GM03348 (cell line): ENCODE measurements at places on chromosomes 2 and 18.

DNA sequence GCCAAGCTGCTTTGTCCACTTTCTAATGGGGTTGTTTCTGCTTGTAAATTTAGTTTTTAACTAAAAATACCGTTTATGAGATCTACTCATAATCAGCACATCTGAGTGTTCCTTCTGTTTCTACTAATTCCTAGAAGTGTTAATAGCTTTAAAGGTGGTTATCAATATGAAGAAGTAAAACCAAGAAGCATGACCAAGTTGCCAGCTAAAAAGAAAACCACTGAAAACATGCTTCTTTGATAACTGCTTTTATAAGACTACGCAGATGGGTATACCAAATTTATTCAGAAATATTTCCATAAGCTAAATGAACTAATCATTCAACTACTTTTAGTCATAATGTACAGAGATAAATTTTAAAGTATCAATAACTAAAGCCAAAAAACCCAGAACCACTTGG is 101.8 kb downstream of the C2orf74 start:
- DNase-seq, result no peak

- DNase-seq, result no peak
Measured at GRCh38 chr2:30152385-30152784, 5.6 kb downstream of the YPEL5 start.

DNA sequence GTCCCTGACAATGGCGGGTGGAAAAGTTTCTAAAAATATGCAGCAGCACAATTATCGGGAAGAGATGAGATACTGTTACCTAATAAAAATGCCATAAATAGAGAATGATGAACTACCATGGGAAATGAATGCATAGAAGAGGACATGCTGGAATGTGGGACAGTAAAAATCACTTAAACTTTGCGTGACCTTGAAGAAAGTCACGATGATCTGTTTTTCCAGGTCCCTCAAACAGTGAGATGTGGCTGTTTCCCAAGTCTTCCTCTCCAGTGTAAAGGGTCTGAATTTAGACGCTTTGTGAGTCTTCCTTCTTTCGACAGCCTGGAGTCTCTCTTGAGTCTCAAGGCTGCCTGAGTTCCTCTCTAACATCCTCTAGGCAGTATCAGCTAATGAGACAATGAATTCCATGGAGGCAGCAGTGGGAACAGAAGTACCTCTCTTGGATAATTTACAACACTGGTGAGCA is 1.4 kb downstream of the CLUL1 start:
- no peak for DNase-seq

DNA sequence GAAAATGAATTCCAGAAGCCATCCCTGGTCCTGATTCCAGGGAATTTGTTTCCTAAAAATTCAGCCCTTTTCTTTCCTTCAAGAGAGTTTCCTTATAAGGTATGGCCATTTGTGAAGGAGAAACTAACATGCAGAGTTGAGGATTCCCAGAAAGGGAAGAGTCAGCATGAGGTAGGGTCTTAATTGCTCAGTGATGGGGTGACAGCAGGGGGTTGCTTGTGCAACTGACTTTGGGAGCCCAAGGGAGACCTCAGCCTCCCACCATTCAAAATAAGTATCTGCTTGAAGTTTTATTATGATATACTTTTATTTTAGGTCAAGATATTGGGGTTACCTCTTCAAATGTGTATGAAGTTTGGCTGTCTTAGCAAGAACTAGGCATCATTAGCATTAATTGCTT is 74.9 kb upstream of the CELF4 start:
- DNase-seq, result no peak

- peak; percentile 9 for DNase-seq
Measured at GRCh38 chr18:43661570-43661969, 384.3 kb upstream of the SYT4 start.

- DNase-seq, result no peak
Measured at GRCh38 chr2:44940049-44940494, 1.4 kb upstream of the SIX3 start.

- peak; percentile 66 for DNase-seq
Measured at GRCh38 chr2:40511661-40512213, 59.8 kb upstream of the SLC8A1 start.

- DNase-seq, result no peak
Measured at GRCh38 chr18:42480441-42480840, 525.4 kb downstream of the PIK3C3 start.

- no peak for DNase-seq
Measured at GRCh38 chr2:200814276-200814815, 2.6 kb downstream of the BZW1 start.

- no peak for DNase-seq
Measured at GRCh38 chr2:119112770-119113488, 45.6 kb downstream of the C1QL2 start.

- no peak for DNase-seq
Measured at GRCh38 chr2:57402755-57403154, 643.9 kb upstream of the VRK2 start.

DNA sequence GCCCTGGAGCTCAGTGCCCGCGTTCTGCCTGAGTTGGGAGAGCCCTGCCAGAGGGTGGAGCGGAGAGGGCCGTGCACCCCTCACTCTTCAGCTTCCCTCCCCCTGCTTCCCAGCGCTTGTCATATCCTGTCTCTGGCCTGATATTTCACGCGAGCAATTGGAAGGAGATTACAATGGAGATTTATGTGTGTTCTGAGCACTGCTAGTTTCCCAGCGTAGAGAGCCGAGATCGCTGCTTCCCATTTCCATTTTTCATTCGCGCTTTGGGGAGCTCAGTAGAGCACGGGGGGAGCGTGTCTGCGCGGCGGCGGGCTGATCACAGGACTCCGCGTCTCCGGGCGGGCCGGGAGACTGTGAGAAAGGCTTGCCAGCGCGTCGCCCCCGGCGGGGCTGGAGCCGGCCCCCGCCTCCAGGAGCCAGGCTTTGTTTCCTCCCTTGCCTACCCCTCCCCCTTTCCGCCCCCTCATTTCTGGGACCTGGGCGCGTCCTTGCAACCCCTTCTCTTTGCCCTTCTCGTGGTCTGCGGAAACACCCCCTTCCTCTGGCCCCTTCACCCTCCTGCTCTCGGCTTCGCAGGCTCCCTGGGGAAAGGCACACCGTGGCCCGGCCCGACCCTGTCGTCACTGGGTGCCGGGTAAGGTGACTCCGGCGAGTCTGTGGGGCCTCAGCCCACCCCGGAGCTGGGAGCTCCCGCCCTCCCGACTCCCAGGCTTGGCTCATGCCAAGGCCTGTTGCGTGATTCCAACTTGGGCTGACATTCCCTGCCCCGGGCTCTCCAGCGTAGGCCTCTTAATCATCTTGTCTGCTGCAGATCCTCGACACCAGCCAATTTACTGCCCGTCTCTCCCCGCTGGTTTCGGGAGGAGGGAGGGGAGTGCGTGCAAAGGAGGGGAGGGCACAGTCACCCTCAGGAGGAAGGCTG is 5.8 kb downstream of the DLX2 start:
- peak; percentile 78 for DNase-seq

GRCh38 chr2:42085706-42086487 is 38.1 kb downstream of the PKDCC start:
- no peak for DNase-seq

DNA sequence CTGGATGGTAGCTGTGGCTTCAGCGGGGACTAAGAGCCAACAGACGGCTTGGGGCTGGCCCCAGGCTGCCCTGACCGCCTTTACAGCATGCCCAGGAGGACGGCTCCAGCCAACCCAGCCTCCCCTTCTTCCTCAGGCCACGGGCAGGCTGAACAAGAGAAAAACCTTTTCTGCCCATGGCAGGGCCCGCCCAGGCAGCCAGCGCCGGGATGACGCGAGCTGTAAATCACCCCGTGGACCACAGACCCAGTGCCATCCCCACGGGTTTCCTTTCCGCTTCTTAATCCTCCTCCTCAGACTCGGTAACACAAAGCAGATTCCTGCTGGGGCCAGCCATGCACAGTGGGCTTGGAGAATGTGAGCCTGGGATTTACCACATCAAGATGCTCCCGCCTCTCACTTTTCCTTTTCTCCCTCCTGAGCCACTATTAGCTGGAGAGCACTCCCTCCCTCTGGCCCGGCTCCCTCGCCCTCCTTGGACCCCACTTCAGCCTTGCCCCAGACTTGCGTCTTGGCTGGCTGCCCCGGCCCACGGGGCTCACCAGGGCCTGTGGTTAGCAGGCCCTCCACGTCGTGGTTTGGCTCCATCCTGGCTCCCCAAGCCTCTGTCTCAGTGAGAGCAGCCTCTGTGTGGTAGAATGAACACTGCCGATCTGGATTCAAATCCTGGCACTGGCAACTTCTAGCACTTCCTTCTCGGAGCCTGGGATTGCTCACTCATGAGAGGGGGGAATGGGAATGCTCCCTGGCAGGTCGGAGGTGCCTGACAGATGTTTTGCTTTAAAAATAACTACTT is 31.4 kb downstream of the ATOH8 start:
- peak; percentile 93 for DNase-seq

DNA sequence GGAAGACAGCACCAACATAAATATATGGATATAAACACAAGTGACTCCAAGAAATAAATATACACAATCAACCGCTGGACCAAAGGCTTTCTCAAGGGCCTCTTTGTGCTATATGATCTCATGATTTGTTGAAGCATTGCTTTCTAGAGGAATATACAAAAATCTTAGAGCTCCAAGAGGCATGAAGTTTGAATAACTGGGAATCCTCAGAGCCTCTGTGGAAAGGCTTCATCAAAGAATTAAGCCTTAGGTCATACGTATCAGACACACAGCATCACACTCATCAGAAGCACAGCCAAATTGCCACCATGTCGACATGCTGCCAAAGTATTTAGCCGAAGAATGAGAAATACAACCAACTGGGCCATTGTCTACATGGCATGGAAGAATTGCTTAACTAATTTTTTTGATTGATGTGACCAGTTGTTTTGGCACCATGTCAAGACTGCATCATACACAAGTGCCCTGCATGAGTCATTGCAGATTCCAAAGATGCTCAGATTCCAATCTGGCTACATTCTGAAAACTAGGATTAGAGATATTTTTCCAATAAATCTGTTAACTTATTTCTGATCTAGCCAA is 860.6 kb upstream of the ZEB2 start:
- DNase-seq, result peak; percentile 29

DNA sequence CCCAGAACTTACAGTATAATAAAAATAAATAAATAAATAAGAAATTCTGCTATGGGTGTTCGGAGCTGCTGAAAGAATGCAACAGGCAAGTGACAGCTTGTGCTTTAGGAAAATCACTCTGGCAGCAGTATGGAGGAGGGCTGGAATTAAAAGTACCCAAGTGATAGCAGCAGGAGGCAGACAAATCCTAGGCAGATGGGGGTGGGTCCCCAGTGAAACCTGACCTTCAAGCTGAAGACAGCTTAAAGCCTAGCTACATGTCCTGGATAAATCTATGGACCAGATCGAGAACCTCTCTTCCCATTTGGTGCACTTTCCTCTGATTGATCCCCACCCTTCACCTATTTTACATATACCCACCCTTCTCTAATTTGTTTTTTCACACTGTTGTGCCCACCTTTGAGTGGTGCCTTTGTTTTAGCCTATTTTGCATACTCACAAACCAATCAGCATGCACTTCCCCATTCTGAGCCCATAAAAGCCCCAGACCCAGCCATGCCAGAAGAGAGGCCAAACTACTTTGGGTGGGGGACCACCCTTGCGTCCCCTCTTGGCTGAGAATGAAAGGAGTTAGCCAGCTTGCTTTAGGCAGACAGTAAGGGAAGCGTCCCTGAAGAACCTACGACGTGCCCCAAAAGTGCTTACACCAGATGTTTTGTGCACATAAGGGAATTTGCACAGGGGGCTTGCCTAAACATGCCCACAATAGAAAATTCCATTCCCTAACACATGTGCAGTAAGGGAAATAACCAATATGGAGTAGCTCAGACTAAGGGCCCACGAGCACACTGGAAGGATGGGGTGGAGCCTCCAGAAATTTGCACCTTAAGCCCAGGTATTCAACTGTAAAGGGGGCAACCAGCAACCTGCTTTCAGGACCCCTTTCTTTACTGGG is 3.0 kb downstream of the METTL8 start:
- no peak for DNase-seq

- DNase-seq, result peak; percentile 6
Measured at GRCh38 chr2:52934323-52934898, 833.2 kb upstream of the CHAC2 start.

DNA sequence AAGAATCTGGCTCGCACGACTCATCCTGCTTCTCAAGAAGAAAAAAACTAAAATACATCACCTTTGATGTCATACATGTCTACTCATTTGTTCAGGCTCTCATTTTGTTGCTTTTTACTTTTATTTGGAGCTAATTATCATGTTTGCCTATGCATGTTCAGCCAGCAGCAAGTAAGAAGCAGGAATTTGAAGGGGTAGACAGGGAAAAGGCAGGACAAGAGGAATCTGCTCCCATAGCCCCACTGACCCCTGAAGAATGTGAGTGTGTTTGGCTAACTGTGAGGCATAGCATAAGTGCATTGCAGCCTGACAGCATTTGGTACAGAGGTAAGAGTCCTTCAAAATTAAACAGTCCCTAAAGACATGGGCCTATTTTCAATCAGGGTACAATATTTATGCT is 72.7 kb downstream of the NYAP2 start:
- no peak for DNase-seq

DNA sequence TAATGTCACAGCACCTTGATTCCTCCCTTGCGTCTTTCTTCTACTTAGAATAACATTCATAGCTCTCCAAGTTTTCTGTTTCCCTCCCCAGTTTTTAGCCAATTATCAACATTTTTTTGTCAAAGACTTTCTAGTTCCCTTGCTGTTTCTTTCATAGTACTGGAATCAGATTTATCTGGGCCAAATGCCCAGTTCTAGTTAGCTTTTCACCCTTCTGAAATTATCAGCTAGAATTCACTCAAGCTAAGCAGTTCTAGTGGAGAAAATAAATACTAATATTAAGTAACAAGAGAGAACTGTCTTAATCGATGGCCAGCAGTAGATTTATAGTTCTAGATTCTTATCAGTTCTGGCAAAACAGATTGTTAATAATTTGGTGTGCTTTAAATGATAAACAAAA is 36.2 kb downstream of the EFEMP1 start:
- DNase-seq, result no peak

DNA sequence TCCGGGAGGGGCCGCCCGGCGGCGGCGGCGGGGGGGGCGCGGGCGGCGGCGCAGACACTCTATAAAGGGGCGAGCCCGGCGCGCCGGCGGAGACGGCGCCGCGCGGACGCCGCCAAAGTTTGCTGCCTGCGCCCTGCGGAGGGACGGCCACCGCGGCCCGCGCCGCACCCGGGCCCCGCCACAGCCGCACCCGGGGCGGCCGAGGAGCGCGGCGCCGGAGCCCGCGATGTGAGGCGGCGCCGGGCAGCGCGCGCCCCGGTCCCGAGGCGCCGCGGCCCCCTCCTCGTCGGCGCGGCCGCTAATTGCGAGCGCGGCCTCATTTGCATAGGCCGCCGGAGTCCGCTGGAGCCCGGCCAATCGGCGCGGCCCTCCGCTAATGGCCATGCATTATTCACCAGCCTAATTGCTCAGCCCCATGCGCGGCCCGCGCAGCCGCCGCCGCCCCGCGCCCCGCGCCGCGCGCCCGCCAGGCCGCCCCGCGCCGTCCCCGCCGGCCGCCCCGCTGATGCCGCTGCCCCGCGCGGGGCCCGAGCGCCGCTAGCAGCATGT is at the start of gene SALL3:
Gene SALL3 (plus strand): TSS at position 89 of the 549 bp plus-strand sequence. CDS start 457 bp downstream, at position 546.
- no peak for DNase-seq

DNA sequence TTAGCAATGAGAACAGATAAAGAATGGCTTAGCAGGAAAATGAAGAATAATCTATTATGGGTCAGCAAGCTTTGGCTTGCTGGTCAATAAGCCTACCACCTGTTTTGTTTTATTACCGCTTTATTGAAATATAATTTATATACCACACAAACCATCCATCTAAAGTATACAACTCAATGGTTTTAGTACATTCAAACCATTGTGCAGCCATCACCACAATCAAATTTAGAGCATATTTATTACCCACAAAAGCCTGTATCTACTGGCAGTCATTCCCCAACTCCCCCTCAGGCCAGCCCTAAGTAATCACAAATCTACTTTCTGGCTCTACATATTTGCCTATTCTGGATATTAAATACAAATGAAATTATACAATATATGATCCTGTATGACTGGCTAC is 17.2 kb downstream of the PPP3R1 start:
- no peak for DNase-seq
